ENCODE measurements at places on chromosomes 2 and 18. TPM values are rescaled to one million over a fixed set of nuclear protein-coding genes. Genes with fewer than 3 reads are reported as not detected.

DNA sequence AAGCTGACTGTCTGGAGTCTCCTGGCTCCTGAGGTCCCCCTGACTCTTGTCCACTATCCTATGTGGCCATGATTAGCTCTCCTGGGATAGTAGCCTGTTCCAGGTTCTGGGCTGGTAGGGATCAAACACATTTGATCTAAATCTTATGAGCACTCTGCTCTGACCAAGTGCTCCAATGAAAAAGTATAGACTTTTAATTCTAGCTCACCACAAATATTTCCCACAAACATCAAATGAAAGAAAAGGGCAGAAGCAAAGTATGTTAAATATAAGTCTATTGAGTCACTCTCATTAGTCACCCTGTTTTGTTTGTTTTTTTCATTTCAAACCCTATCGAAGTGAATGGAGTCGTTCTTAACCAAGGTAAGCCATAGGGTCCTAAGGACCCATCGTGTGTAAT, 39.7 kb upstream of the NEDD4L start:
- DNase-seq = no peak

- no peak for DNase-seq
Observed at GRCh38 chr2:241053576-241054251, 48.4 kb downstream of the MTERF4 start.

- no peak for DNase-seq
Observed at GRCh38 chr2:129376426-129377077, 602.9 kb upstream of the RAB6C start.

DNA sequence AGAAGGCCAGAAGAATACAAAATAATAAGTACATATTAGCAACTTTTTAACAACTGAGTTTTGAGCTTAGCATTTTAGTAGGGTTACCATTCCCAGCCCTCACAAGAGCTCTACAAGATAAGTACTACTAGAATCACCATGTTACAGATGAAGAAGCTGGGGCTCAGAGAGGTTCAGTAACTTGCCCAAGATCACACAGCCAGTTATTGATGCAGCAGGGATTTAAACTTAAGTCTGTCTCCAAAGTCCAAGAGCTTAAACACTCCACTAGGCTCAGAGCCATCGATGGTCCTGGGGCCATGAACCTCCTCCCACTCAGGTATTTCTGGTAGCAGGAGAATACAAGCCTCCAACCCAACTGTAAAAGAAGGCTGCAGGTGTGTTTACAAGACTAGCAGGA, 30.8 kb downstream of the TNS1 start:
- DNase-seq = no peak

DNA sequence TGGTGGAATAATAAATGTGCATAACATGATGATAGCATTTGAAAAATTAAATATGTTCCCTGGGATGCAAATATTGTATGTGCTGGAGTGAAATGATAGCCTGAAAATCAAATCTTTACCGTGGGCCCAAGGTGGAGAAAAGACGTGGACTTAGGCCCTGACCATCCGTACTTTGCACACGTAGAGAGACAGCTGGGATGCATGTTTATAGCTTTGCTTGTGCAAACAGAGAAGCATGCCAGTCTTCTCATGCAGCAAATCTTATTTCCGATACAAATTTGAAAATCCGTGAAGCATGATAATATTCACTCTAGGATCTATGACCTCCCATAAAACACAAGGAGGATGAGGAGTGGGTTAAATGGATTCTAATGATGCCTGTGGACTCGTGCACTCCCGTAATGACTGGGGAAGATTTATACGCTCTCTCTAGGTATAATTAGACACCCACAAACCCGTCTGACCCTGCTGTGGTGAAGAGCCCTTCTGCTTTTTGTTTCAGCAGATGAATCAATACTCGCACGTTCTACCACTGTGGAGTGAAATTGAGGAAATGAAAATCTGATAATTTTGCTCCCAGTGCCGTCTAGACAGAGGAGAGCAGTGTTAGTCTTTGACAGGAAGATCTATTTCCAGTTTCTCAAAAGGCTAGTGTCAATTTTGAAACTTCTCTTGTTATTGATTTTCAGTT, 810.3 kb upstream of the SALL3 start:
- DNase-seq = no peak

DNA sequence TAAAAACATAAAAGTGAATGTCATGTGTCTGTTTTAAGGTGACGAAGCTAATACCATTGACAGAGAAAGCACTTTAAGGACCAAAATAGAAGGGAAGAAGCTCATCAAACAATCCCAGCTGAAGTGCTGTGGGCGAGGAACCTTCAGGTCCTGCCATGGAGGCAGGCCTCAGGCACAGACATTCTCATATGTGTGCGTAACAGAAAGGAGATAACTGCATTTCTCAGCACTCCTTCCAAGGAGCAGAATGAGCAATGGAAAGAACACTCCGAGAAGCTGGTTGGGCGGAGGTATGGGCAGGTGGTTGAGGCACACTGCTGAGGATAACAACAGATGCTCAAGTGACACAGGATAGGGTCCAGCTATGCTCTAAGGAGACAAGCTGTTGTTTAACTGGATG, 42.4 kb downstream of the PKDCC start:
- DNase-seq = peak; percentile 8

- no peak for DNase-seq
Observed at GRCh38 chr2:239330836-239331235, 70.0 kb downstream of the HDAC4 start.

RGPD3 gene
- total RNA-seq = 0.06 TPM

ZAP70 gene
- 2.9 TPM for total RNA-seq

All from left colon (tissue), 2 donors.